ENCODE measurements at places on chromosomes 1 and 21. TPM values are rescaled to one million over a fixed set of nuclear protein-coding genes. Genes with fewer than 3 reads are reported as not detected.

The CD5L gene
- total RNA-seq = 6.8 TPM

The DEPDC1 gene
- total RNA-seq = 1.2 TPM

The DCLRE1B gene
- 8.3 TPM for total RNA-seq

The ZNF436 gene
- 11.6 TPM for total RNA-seq

- peaks cover 25% of the 10 kb centered on the region for H3K4me1 ChIP-seq
- no peak overlapping the region for H3K4me3 ChIP-seq
- H3K36me3 ChIP-seq = no peaks in the 10 kb centered on the region
- H3K27ac ChIP-seq = peak overlapping the region; percentile 96
Measured at GRCh38 chr1:231423648-231424047, 1.6 kb upstream of the EGLN1 start.

DNA sequence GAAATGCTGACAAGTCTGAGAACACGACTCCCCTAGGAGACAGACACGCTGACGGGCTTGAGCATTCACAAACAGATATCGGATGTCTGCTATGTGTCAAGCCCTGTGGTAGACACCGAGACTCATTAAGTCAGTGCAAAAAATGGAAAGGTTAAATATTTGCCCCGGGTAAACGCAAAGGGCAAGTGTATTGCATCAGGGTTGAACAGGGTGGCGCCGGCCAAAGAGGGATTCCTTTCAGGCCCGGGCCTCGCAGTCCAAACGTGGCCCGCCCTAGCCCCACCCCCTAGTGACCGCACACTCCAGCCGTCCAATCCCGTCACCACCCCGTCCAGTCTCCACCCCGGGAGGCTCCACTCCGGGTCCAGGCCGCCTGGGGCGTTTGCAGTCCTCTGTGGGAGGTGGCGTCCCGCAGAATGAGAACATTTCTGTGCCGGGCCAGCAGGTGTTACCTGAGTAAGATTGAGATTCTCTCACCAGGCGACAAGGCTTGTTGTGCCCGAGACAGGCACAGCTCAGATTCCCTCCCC lies 16.3 kb upstream of the TMEM9 start:
- H3K27me3 ChIP-seq = no peaks in the 10 kb centered on the region
- DNase-seq = peak; percentile 97
- H3K4me1 ChIP-seq = peaks cover 14% of the 10 kb centered on the region
- H3K36me3 ChIP-seq = no peaks in the 10 kb centered on the region

The LGR6 gene
- total RNA-seq = 1.7 TPM

- peaks cover 5% of the 10 kb centered on the region for H3K4me1 ChIP-seq
- no peak overlapping the region for H3K4me3 ChIP-seq
Measured at GRCh38 chr1:85447006-85447943, 17.7 kb downstream of the DDAH1 start.

- no peaks in the 10 kb centered on the region for H3K4me1 ChIP-seq
- no peak overlapping the region for H3K4me3 ChIP-seq
- H3K27ac ChIP-seq = no peak overlapping the region
- DNase-seq = no peak
Measured at GRCh38 chr21:35779690-35780570, 280.4 kb downstream of the SETD4 start.

GRCh38 chr1:234408757-234409156 lies 35.5 kb downstream of the COA6 start:
- no peak for DNase-seq
- no peak overlapping the region for H3K27ac ChIP-seq
- H3K36me3 ChIP-seq = peaks cover 25% of the 10 kb centered on the region
- H3K4me1 ChIP-seq = no peaks in the 10 kb centered on the region
- no peaks in the 10 kb centered on the region for H3K27me3 ChIP-seq
- H3K4me3 ChIP-seq = no peak overlapping the region

GRCh38 chr1:209929751-209930150 lies 8.3 kb upstream of the SYT14 start:
- no peak for DNase-seq
- no peaks in the 10 kb centered on the region for H3K36me3 ChIP-seq
- no peak overlapping the region for H3K4me3 ChIP-seq
- no peak overlapping the region for H3K27ac ChIP-seq
